Stimulated activated CD4-positive, alpha-beta T cell treated with anti-CD3 and anti-CD28 coated beads, Interleukin-12 subunit alpha, Interleukin-12 subunit beta, amount 100 ng/mL, for 24 hours (primary cell): ENCODE measurements at places on chromosomes 13 and 19.

- DNase-seq = no peak
Observed at GRCh38 chr13:30442926-30443325, 20.6 kb downstream of the UBE2L5 start.

GRCh38 chr19:33240181-33240771 is 14.6 kb upstream of the SLC7A10 start:
- DNase-seq = no peak

DNA sequence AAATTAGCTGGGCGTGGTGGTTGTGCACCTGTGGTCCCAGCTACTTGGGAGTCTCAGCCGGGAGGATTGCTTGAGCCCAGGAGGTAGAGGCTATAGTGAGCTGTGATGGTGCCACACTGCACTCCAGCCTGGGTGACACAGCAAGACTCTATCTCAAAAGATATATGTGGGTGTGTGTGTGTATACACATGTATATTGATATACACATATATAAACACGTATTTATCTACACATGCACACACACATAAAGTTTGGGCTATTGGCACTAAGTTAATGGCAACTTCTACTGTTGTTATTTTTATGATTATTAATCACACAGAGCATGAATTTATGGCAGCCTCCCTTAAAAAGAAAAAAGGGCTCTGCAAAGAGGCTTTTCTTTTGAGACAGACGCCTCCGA is 27.1 kb upstream of the ABCC4 start:
- no peak for DNase-seq

GRCh38 chr13:26299168-26299750 is 45.3 kb downstream of the CDK8 start:
- DNase-seq = no peak

DNA sequence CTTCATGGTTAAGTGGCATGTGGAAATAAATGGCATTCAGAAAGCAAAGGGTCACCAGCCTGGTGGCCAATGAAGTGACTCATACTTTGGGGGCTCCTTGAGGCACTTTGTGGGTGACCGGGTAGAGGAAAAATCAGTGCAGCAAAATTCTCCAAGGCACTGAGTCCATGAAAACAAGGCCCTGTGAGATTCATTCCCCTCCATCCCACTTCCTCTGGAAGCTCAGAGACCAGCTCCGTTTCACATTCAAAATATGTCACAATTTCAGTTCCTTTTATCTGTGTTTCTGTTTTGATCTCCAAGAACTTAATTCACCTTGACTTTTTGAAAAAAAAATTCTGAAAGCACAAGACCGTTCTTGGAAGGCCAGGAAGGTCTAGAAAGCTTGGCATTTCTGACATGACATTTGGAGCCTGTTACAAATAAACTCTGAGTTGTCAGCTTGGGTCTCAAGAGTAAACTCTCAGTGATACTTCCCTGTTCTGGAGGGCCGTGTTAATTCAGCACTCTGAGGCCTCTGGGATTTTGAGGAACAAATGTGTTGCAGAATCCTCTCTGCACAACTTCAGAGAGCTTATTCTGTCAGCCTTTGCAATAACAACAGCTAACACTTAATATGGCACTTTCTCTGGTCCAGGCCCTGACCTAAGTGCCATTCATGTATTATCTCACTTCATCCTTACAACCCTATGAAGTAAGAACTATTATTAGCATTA is 6.8 kb downstream of the CYSLTR2 start:
- no peak for DNase-seq

DNA sequence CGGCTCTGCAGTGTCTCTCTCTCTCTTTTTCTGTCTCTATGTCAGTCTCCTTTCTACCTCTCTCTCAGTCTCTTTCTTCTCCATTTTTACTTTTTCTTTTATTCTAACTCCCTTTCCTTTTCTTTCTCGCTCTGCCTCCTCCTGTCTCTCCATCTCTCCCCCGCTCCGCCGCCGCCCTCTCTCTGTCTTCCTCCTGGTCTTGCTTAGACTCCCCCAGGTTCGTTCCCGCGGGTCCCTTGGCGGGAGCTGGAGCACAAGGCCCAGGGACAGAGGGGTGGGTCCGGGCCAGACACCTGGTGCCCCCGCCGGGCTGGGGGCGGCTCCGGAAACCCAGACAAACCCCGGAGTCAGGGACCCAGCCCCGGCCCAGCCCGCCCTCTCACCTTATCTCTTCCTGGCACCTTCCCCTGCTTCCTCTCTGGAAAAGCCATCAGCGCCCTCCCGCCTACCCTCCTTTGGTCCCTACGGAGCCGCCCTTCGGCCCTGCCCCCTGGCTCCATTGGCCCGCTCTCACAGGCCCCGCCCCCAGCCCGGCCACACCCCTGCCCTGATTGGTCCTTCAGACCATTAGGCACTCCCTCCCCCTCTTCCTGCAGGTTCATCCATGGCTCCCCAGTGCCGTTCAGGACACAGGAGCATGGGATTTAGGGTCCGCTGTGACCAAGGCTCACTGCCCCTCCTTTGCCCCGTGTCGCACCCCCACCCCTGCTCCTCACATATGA is 15.4 kb upstream of the NOP53 start:
- DNase-seq = peak; percentile 63

- DNase-seq = no peak
Observed at GRCh38 chr19:51148580-51148979, 6.5 kb downstream of the SIGLEC7 start.

GRCh38 chr13:60699636-60700035 is 302.6 kb downstream of the TDRD3 start:
- DNase-seq = no peak

GRCh38 chr13:76397413-76397812 is 488.8 kb downstream of the KCTD12 start:
- DNase-seq = no peak

DNA sequence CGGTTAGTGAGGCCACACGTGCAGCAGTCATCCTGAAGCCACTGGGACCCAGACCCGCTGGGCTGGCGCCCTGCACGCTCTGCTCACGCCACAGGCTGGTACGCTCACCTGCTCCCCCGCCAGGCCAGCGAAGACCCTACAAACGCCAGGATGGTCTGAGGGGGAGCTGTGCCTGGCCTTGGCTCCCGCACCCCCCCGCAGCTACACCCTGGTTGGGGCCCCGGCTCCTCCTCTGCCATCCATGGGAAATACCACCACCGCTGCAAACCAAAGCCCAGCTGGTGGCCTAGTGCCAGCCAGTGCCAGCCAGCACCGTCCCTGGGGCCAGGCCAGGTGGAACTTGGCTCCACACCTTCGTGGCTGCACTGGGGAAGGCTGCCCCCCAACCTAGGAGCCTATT is 23.3 kb upstream of the CACTIN start:
- DNase-seq = no peak

DNA sequence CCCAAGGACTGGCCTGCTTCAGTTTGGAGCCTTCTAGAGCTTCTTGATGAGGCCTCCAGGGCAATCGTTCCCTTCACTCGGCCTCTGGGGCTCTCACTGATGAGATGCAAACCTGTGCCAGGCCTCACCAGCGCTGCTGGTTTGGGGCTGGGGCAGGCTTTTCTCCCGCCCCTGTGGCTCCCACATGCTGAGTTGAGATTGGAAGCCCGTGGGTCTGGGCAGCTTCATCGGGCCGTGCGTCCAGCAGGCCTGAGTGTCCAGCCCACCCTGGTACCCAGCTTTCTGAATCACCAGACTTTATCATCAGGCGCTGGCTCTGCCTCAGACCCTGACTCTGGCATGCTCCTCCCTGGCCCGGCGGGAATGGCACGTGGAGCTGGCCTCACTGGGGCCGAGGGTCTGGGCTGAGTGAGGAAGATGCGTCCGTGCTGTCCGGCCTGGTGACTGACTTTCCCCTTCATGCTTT is 4.3 kb downstream of the CALM3 start:
- no peak for DNase-seq
